Cortex of kidney (tissue), 1 donor: ENCODE measurements at places on chromosomes 2 and 18.

DNA sequence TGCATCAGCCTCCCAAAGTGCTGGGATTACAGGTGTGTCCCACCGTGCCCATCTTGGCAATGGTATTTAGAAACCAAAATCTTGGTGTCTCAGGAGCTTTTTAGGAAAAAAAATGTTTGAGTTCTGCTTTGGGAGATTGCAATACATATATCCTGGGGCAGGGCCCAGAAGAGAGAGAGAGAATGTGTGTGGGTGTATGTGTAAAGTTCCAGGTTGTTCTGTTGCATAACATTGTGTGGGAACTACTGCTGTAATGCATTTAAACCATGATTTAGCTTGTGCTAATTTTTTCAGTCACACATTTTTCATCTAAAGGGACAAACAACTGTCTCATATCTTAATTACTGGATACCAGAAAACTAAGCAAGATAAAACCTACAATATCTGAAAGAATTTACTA is 70.8 kb upstream of the NABP1 start:
- no peak for DNase-seq

DNA sequence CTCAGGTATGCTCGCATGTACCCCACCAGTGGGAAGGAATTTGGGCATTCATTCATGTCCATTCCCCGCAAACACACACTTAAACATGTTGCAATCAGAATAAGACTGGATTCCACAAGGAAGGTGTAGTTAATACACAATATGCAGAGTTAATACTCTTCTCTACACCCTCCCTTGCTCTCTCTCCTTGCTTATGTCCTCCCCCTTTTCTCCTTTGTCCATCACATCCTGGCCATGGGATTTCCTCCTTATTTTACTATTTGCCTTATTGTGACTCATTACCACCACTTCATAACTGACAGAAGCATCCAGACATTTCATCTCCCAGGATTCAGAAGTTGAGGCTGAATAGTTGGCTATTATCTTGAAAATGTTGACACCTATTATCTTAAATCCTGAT is 473.8 kb upstream of the SPHKAP start:
- DNase-seq: no peak

DNA sequence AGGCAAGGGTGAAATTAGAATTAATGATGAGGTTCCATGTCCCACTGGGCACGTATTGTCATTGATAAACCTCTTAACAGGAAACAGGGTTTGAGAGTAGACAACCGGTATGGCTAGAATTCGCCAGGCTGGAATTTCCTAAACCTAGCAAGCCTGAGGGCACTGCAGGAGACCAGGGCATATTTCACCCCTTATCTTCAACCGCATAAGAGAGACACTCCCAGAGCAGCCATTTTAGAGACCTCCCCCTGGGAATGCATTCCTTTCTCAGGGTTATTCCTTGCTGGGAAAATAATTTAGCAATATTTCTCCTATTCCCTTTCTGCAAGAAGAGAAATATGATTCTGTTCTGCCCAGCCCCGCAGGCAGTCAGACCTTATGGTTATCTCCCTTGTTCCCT is 334.6 kb upstream of the LYPD1 start:
- no peak for DNase-seq

GRCh38 chr2:50773211-50773932 is 258.6 kb downstream of the NRXN1 start:
- DNase-seq: no peak

DNA sequence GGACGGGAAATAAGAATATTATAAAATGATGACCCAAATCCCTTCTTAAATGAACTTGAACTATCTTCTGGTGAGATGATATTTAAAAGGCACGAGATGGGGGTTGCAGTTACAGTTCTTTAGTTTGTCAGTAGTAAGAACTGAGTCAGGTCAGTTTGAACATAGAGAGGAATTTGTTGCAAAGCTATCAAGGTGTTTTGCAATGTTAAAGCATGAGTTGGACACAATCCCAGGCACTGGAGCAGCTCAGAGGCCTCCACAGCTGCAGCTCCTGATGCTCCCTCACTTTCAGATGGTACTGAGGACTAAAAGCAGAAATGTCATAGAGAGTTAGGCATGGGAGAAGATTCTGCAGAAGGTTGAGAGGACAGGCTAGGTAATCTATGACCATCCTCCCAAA is 236.0 kb downstream of the BCL2 start:
- DNase-seq: no peak

DNA sequence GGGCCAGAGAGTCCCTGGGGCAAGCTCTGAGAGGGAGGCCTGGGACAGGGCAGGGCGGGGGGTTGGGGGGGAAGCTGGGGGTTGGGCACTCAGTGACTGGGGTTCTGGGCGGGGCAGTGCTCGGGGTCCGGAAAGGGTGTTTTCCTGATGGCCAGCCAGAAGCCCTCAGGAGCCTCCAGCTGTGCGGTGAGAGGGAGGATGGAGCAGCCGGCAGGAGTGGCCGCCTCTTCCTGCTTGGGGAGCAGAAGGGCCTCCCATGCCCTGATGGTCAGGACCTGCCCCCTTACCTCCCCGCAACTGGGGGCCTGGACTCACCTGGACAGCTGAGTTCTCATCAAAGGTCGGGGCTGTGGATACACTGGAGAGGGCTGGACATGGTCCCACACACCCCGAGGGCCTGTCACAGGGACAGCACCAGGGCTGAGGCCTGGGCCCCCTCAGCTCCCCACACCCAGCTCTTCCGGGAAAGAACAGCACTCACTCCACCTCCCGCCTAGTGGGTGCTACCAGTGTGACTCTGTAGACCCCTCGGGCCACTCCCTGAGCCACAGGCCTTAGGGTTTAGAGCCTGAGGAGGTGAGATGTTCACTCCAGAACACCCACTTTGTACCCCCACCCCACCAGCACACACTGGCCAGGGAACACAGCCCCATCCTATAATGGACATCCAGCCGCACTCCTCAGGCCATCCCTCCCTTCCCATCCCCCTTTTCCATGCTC is 6.7 kb downstream of the SFTPB start:
- no peak for DNase-seq

DNA sequence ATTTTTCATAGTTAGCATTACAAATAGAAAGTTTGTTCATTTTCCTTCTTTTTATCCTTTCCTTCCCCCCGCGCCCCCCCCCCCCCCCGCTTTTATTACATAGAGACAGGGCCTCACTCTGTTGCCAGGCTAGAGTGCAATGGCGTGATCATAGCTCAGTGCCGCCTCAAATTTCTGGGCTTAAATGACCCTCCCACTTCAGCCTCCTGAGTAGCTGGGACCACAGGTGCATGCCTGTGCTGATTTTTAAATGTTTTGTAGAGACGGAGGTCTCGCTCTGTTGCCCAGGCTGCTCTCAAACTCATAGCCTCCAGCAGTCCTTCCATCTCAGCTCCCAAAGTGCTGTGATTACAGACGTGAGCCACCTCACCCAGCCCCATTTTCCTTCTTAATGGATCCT is 91.2 kb upstream of the ALPP start:
- DNase-seq: no peak

DNA sequence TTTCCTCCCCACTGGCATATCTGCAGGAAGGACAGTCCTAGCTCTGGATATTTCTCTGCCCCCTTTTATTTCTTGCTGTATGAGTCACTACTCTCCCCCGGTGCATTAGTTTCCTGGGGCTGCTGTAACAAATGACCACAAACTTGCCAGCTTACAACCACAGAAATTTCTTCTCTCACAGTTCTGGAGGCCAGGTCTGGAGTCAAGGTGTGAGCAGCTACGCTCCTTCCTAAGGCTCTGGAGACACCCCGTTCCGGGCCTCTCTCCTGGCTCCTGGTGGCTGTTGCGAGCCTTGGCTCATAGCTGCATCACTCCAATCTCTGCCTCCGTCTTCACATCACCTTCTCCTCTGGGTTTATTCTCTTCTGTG is 34.1 kb downstream of the PTPRM start:
- no peak for DNase-seq

- DNase-seq: no peak
Measured at GRCh38 chr2:143177096-143177786, 48.0 kb downstream of the ARHGAP15 start.

DNA sequence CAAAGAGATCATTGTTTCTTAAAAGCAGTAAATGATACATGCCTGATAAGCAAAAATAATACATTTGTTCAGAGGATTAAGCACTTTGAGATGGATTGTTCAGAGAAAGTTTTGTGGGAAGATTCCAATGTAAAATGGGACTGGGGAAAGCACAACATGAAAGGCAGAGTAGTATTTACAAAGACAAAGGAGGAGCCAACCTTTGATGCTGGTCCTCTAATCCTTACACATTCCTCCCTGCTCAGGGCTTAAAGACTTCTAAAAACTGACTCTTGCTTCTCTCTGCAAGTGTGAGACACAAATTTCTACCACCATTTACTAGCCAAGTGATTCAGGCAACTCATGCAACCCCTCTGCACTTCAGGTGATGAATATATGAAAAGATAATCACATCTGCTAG is 47.2 kb upstream of the REG3G start:
- DNase-seq: no peak

GRCh38 chr2:137316075-137316474 is 550.7 kb downstream of the THSD7B start:
- DNase-seq: no peak

GRCh38 chr18:10521566-10521965 is 4.3 kb upstream of the NAPG start:
- DNase-seq: no peak

- DNase-seq: no peak
Measured at GRCh38 chr18:24989760-24990593, 362.0 kb downstream of the ZNF521 start.

DNA sequence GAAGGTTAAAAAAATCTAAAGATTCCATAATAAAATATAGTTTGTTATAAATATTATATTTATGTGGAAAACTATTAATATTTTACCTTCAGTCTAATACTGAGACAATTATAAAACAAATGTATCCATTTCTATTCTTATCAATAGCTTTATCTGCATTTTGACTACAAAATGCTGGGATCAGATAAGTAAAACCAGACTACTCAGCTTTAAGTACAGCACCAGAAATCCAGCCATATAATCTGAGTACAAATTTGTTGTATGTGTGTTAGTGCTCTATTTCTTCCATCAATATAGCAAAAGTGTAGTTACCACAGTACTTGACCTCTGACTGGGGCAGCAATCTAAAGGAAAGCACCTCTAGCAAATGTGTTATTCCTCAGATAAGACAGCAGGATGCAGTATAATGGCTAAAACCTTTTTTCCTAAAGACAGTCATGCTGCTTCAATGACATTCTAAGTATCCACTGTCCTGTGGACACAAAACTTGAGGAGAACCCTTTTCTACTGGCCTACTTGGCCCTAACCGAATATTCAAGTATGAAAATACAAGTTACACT is 68.1 kb downstream of the OLA1 start:
- no peak for DNase-seq

DNA sequence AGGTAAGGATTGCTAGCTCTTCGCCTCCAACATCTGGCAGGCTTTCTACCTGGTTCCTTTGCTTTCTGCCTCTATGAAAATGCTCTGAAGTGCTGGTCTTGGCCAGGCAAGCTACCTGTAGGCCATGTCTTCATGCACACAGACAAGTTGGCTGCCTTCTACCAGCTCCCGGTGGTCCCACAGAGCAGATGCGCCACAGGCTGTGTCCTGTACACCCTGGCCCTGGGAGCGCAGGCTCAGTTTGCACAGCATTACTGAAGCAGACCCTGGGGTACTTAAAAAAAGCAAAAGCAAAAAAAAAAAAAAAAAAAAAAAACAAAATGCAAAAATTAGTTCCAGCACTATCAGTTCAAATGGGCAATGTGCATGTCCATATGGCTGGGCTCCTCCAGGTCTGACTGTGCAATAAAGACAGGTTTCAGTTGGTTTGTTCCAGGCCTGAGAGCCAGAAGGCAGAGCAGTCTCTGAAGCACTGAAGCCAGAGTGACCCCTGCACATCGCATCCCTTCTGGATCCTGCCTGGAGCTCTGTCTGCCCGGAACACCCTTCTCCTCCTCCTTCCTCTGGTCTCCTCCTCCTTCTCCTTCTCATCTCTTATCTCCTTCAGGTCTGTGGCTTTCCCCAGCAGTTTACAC is 288.0 kb upstream of the REV1 start:
- DNase-seq: no peak

GRCh38 chr2:68689553-68690537 is 44.8 kb upstream of the ARHGAP25 start:
- no peak for DNase-seq

- no peak for DNase-seq
Measured at GRCh38 chr2:62443886-62444285, 62.1 kb downstream of the TMEM17 start.

DNA sequence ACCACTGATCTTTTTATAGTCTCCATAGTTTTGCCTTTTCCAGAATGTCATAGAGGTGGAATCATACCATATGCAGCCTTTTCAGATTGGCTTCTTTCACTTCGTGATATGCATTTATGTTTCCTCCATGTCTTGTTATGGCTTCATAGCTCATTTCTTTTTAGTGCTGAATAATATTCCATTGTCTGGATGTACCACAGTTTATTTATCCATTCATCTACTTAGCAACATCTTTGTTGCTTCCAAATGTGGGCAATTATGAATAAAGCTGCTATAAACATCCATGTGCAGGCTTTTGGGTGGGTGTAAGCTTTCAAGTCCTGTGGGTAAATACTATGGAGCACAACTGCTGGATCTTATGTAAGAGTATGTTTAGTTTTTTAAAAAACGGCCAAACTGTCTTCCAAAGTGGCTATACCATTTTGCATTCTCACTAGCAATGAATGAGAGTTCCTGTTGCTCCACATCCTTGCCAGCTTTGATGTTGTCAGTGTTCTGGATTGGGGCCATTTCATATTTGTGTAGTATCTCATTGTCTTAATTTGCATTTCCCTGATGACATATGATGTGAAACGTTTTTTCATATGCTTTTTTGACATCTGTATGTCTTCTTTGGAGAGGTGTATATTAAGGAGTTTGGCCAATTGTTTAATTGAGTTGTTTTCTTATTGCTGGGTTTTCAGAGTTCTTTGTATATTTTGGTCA is 20.6 kb downstream of the STPG4 start:
- no peak for DNase-seq

DNA sequence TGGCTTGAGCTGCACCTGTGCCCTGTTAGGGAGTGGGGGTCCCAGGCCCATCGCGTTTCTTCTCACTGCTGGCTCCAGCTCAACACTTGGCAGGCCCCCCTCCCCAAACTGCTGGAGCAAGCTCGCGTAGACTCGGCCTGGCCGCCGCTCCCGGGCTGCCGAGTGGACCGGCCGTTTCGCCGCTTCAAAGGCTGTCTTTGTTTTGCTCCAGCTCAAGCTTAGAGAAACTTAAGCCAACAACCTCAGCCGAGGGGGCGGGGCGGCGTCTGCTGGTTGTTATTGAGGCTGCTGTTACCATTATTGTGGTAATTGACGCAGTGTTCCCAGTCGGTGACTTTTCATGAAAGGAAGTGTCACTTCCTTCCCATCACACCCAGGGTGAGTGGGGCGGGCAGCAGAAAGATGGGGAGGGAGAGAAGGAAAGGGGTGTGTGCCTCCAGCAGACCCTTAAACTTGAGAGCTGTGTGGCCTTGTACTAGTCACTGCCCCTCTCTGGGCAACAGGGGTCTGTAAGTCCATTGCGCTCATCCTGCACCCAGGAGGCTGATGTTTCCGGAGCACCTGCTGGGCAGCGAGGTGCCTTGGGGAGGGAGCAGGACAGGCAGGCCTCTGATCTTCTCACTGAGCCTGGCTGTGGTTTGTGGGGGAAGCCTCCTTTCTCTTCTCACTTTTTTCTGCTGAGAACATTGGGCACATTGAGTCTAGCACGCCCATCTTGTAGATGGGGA is 2.1 kb downstream of the ARID5A start:
- DNase-seq: no peak

- no peak for DNase-seq
Measured at GRCh38 chr2:112789186-112789585, 4.9 kb upstream of the IL1A start.

GRCh38 chr2:150609831-150610582 is 122.5 kb upstream of the RND3 start:
- DNase-seq: no peak
